ENCODE measurements at places on chromosomes 7 and 10.

DNA sequence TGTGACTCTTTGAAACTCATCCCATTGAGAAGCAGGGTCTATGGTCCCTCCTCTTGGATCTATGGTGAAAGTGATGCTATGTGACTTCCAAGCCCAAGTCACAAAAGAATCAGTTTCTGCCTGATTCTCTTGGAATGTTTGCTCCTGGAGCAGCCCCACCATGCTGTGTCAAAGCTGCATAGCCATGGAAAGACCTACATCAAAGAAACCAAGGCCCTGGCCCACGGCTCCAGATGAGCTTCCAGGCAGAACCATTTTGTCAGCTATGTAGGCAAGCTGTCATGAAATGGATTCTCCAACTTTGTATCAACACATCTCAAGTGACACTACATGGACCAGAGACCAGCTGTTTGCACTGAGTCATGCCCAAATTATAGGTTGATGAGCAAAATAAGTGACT is 77.0 kb downstream of the AASS start:
- no peak for DNase-seq

DNA sequence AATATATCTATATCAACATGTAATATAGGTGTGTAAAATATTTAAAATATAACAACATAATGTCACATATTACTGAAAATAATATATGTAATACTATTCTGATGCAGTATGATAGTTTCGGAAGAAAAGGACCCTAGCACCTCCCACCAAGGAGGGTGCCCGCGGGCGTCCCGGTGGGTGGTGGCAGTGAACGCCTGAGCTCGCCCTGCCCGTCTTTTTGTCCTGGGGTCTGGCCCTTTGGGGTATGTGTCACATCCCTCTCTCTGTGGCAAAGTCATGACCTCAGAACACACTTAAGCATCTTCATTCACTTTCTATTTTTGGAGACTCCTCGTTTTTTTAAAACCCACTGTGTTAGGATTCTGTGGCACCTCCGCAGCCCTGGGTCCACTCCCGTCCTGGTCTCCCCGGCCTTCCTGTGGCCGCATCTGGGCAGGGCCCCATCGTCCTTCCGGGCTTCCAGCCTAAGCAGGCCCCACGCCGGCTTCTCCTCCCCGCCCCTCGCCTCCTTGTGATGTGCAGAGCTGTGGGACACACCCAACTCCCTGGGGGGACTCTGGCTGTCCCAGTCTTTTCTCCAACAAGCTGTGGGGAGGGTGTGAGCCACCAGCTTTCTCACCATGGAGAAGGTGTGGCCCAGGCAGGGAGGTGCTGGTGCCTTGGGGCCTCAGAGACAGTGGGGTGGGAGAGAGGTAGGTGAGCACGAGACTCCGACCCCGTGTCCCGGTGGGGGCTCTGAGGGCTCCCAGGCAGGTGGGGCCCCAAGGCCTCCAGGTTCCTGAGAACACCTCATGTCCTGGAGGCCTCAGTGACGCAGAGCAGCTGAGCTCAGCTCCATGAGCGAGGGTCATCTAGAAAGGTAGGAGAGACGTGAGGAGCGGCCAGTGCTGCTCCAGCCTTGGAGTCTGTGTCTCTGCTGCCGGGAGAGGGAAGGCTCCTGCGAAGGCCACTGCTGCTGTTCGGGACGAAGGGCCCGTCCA is 16.5 kb downstream of the PWWP2B start:
- DNase-seq, result no peak

- no peak for DNase-seq
Measured at GRCh38 chr7:99407872-99408378, 472 bp downstream of the PDAP1 start.

DNA sequence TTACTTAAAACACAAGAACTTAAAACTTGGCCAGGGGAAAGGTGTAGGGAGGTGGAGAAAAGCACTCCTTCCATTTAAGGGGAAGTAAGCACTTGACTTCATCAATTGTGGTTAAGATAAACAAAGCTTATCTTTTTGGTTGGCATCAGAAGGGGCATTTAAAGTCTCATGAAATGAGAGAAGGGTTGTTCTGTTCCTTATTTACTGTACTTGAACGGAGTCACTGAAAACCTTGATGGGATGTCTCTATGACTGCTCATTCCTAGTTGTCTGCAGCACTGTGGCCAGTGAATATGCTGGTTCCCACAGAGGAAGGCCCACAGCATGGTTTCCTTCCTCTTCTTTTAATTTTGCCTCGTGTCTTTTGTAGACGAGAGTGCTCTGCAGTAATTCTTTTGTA is 229.3 kb downstream of the AUTS2 start:
- DNase-seq, result peak; percentile 39

GRCh38 chr10:129382401-129382800 is 84.6 kb upstream of the MGMT start:
- DNase-seq, result no peak

- DNase-seq, result no peak
Measured at GRCh38 chr7:29825775-29826529, 19.6 kb downstream of the WIPF3 start.

DNA sequence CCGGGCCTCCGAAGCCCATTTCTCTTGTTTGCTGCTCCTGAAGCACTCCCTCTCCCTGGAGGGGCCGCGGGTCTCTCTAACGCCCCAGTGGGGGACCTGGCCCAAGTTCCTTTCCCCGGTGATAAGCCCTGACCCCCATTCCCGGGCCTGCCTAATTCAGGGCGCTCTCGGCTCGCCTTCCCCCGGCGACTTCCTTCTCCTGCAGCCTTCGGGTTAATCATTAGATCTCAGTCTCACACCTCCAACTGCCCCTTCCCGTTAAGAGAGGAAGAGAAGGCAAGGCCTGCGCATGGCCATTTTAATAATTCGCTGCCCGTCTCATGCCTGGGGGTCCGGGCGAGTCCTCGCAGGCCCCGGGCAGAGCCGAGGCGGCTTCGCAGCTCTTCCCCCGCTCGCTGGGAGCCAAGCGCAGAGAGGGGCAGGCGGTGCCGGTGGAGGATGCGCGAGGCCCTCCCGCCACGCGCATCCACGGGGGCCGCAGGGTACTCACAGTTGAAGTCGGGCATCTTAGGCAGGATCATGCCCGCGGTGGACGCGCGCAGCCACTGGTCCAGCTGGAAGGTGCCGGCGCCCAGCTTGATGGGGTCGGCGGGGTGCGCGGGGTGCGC is 1.2 kb downstream of the MNX1 start:
- DNase-seq, result no peak

GRCh38 chr10:116096526-116096925 is 176.5 kb downstream of the GFRA1 start:
- no peak for DNase-seq

- DNase-seq, result no peak
Measured at GRCh38 chr7:28115261-28115660, 65.3 kb downstream of the JAZF1 start.

- DNase-seq, result no peak
Measured at GRCh38 chr7:6652446-6653011, 15.4 kb downstream of the ZNF316 start.

GRCh38 chr7:143504937-143505297 is 27.2 kb downstream of the TAS2R41 start:
- DNase-seq, result no peak

- DNase-seq, result peak; percentile 4
Measured at GRCh38 chr7:55140221-55140940, 121.6 kb downstream of the EGFR start.

GRCh38 chr7:127848241-127848640 is 183.0 kb downstream of the LRRC4 start:
- DNase-seq, result no peak

GRCh38 chr10:2494399-2494798 is 572.9 kb upstream of the PFKP start:
- no peak for DNase-seq

- DNase-seq, result no peak
Measured at GRCh38 chr10:5989756-5990155, 12.4 kb upstream of the IL15RA start.

GRCh38 chr7:44411306-44411705 is 79.2 kb downstream of the NUDCD3 start:
- DNase-seq, result no peak

GRCh38 chr7:141460781-141461715 is 90.2 kb upstream of the AGK start:
- DNase-seq, result no peak

GRCh38 chr7:13524076-13524475 is 465.4 kb downstream of the ETV1 start:
- no peak for DNase-seq

- no peak for DNase-seq
Measured at GRCh38 chr7:2613931-2614600, 17.7 kb upstream of the TTYH3 start.

GRCh38 chr7:116548506-116548905 is 23.7 kb downstream of the CAV1 start:
- no peak for DNase-seq

GRCh38 chr7:46679671-46680070 is 758.6 kb upstream of the IGFBP3 start:
- no peak for DNase-seq

- DNase-seq, result no peak
Measured at GRCh38 chr7:69515495-69516212, 82.6 kb upstream of the AUTS2 start.

DNA sequence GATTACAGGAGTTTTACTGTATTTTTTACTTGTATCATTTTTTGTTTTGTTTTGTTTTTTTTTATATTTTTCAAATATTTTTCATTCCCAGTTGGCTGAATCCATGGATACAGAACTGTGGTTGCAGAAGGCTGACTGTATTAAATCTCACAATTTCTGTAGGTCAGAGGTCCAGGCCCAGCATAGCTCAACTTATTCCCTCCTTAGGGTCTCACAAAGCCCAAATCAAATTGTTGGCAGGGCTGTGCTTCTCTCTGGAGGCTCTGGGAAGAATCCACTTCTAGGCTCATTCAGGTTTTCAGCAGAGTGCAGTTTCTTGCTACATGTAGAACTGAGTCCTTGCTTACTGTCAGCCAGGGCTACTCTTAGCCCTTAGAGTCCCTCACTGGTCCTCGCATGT is 22.6 kb downstream of the TSPAN14 start:
- DNase-seq, result no peak

- no peak for DNase-seq
Measured at GRCh38 chr10:1957057-1957456, 219.7 kb upstream of the ADARB2 start.

DNA sequence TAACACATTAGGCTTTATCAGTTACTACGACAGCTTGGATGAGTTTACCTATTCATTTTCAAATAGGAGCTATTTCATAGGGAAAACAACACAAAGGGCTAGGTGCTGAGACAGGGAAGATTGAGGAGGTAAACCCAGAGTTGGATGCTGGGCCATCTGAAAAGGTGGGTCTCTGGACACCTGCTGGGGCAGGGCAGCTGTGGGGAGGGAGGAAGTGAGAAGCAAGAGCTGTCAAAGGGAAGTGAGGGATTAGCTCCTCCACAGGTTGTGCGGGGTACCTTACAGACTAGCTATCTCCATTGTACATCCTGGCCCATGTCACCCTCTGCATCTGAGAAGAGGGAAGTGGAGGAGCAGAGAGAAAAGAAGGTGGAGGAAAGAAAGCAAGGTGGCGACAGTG is 48.9 kb downstream of the BLNK start:
- DNase-seq, result no peak

DNA sequence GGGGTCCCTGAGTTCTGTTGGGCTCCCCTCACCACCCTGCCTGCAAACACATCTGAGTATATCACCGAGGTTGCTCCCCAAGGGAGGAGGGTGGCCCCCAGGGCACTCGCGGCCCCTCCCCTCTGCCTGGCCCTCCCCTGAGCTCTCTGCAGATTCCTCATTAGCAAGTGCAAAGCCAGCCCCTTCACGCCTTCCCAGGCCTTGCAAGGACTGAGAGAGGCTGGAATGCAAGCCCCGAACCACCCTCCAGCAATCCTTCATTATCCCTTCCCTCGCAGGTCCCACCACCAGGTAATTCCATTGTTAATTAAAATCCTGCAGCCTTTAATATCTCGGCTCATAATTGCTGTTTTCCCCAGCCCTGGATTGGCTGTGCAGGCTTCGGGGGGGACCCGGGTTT is 35.3 kb upstream of the MYL10 start:
- DNase-seq, result no peak

GRCh38 chr10:125006921-125007426 is 65.1 kb downstream of the ZRANB1 start:
- DNase-seq, result no peak

GRCh38 chr7:5237286-5237685 is 45.5 kb upstream of the SLC29A4 start:
- DNase-seq, result peak; percentile 94

DNA sequence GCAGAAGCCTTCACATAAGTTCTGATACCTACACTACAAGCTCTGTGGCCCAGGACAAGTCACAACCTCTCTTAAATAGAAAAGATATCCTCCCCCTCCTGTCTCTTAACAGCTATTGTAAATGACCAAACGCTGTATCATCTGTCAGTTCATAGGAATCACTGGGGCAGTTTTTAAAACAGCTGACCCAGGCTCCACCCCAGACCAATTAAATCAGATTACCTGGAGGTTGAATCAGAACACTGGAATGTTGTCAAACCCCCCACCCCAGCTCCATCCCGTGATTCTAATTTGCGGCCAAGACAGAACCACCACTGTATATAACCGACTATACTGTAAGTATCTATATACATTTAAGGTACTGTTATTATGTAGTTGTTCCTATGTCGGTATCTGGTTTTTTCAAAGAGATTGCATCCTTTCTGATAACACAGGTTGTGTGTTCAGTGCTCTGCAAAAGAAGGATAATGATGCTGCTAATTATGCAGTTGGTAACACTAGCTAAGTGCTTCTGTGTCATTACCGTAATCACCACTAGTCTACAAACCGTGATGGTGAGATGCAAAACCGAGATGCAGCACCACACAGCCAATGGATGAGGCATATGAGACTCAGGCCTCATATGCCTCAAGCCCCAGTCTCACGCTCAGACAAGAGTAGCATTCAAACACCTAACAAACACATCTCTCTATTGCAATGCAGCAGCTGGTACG is 47.4 kb downstream of the TNS3 start:
- DNase-seq, result no peak

- peak; percentile 22 for DNase-seq
Measured at GRCh38 chr7:157276731-157277562, 59.9 kb upstream of the DNAJB6 start.

DNA sequence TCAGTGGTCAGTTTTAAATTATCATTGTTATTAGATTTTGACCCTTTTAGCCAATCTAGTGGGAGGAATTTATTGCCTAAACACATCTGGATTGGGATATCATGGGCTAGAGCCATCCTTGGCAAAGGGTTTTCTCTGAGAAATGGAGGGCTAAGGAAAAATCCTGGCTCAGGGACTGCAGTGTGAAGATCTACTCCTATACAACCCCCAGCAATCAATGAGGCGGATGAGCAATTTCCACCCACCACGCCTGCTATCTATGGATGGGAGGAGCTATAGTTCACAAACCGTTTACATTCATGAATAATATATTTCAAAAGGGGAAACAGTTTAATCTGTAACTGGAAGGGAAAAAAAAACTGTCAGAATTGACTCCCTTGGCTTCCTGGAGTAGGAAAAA is 2.7 kb downstream of the CAV1 start:
- no peak for DNase-seq

All from inflammatory macrophage (primary cell).